Stimulated activated CD8-positive, alpha-beta memory T cell treated with anti-CD3 and anti-CD28 coated beads, Interleukin-15, amount 100 ng/mL, for 4 hours (primary cell): ENCODE measurements at places on chromosomes 6 and 20.

- DNase-seq: no peak
These were observed 244.1 kb downstream of the TFAP2A start for GRCh38 chr6:10170816-10171215.

- DNase-seq: no peak
These were observed 227.6 kb downstream of the HAO1 start for GRCh38 chr20:7712661-7713060.

DNA sequence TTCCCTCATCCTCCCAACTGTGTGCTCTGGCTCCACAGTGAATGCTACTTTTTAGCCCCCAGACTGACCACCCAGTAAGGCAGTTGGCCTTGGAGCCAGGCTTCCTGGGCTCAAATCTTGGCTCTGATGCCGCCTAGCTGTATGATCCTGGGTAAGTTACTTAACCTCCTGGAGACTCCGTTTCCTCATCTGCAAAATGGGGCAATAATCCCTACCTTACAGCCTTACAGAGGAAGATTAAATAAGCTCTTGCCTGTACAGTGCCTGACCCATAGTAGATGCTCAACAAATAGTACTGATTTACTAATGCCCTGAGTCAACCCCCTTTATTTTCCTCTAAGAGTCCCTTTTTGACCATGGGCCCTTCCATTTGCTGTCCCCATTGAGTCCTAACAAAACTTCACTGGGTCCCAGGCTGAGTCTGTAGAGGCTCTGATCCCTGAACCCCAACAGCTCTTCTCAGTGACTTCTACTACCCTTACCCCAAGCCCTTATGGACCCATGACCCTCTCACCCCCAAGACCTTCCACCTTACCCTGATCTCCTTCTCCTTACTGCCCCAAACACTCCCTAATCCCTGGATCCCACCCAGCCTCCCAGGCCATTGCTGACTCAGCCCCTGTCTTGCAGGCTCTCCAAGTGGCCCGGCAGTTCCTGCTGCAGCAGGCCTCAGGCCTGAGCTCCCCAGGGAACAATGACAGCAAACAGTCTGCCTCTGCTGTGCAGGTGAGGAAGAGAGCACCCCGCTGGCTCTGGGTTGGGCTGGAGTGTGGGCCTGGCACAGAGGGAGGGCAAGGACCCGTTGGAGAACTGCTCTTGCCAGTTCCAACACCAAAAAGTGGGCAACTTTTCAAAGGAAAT lies 31.4 kb downstream of the FOXP4 start:
- DNase-seq: no peak

GRCh38 chr6:16648003-16648402 lies 113.3 kb downstream of the ATXN1 start:
- DNase-seq: no peak

DNA sequence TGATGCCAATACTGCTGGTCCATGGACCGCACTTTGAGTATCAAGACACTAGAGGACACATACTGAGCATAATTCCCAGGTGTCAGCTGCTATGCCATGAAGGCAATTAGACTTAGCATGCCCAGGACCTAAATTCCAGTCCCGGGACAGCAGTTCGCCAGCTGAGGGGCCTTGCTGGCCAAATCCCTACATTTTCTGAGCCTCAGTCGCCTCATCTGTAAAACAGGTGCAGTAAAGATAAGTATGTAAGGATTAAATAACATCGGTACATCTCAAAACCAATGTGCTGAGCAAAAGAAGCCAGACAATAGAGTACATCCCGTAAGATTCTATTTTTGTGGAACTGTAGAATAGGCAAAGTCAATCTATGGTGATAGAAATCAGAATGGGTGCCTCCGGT lies 1.0 kb downstream of the BFSP1 start:
- no peak for DNase-seq

DNA sequence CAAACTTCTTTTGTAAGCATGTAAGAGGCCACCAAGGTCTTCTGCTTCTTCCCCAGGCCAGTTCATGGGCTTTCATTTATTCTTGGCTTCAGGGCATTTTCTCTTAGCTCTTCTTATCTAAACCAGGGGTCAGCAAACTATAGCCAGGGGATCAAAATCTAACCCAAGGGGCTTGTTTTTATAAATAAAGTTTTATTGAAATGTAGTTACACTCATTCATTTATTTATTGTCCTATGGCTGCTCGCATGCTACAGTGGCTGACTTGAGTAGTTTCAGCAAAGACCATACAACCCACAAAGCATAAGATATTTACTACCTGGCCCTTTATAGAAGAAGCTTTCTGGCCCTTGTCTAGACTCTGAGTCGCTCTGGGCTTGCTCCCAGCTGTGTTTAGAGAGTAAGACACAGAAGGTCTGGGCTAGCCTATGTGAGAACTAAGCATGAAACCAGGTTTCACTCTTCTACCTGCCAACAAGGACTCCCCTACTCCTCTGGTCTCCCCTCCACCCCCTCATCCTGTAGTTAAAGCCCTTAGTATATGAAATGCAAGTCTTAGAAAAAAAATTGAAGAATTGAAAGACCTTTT lies 43.2 kb downstream of the KHDC1L start:
- DNase-seq: no peak

DNA sequence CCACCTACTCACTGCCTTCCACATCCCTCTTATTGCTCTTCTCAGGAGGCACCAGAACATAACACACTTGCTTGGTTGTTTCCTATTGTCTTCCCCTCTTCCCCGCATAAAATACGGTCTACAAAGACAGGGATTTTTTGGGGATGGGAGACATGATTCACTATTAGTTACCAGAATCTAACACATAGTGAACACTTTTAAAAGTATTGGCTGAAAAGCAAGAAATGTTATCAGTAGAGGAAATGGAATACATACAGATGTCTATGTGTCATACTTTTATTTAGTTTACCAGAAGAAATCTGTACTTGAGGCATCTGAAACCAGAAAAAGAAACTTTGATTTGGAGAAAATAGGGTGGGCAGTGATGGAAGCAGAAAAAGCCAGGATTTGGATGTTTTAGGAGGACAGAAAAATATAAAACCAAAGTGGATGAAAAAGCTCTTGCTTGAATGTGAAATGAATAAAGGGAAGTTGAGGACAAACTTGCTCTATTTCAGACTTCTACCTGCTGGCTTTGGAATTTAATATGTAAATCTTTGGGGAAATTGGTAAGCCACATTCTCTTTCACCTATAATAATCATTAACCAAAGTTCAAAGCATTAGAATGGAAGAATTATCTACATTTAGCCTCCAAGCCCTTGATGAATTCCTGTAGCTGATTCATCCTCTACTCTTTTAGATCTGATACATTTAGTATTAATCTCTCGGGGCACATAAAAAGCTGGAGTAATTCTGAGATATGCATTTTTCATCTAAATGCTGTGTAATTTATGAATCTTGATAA lies 82.6 kb downstream of the DOK5 start:
- DNase-seq: no peak

DNA sequence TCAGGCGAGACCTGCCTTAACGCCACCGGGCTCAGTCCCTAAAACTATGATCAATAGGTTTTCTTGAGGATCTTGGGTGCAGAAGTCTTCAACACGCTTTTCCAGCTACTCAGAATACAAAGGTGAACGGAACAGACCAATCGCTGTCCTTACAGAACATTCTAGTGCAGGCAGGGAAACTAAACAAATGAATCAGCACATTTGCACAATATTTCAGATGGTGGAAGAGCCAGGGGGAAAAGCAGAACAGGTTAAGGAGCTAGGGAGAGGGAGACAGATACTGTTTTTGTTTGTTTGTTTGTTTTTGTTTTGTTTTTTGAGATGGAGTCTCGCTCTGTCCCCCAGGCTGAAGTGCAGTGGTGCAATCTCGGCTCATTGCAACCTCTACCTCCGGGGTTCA lies 271.1 kb downstream of the TFAP2C start:
- DNase-seq: no peak

DNA sequence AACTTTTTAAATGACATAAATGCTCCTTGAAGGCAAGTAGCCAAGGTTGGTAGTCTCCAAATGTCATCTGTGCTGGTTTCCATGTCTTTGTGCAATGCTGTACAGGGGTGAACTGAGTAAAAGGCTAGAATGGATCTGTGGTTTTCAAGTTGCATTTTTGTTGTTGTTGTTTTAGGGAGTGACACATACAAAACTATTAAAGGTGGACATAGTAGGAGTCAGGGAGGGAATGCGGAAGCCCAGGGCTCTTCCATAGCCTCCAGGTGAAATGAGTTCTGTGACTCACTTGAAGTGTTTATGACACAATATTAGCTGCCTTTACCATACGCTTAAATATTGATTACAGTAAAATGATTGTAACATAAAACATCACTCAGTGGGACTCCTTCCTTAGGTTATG lies 22.5 kb upstream of the QKI start:
- DNase-seq: no peak

DNA sequence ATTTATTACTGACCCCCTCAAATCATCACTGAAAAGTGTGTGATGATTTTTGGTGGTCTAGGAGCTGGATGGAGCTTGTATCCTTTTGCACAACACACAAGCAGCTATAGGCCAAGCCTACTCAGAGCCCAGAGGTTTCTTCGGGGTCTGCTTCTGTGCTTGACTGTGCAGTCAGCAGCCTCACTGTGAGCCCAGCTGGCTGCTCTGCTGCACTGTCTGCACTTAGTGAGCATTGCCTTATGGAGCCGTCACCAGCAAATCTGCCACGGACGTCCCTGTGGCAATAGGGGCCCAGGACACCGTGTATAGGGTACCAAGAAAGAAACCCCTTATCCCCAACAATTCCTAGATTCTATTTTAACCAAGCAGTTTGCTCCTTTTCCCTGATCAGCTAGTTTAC lies 38.6 kb upstream of the GMPR start:
- no peak for DNase-seq

GRCh38 chr6:40358473-40359460 lies 228.4 kb downstream of the LRFN2 start:
- no peak for DNase-seq

GRCh38 chr6:7922596-7922995 lies 12.0 kb upstream of the TXNDC5 start:
- DNase-seq: no peak

DNA sequence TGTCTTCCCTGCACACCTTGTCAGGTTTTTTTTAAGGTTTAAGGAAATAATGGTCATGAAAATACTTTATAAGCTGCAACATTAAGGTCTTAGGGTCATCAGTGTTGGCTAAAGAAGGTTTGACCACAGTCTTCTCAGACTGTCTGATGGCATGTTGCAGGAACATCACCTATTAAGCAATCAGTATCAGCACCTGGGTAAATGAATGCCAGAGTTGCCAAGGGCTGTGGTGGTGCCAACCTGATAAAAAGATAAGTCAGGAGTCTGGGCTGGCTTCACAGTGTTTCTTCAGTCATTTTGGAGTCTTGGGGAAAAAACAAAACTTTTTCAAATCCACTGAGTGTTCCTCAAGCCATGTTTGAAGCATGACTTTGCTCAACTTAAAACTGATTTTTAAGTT lies 61.5 kb upstream of the VSTM2L start:
- DNase-seq: no peak

DNA sequence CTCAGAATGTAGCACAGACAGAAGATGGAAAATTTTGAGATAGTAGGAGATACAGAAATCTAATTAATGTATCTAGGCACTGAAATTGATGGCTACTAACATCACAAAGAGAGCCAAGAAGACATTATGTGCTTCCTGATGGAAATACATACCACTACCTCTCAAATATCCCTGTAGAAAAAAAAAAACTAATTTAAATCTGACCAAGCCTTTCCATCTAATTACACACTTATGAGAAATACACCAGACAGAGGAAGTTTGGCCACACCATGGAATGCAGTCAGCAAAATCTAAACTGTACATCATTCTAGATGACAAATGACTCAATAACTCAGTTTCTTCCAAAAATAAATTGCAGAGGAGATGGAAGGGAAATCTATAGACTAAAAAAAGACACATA lies 18.9 kb downstream of the VPS52 start:
- DNase-seq: no peak

DNA sequence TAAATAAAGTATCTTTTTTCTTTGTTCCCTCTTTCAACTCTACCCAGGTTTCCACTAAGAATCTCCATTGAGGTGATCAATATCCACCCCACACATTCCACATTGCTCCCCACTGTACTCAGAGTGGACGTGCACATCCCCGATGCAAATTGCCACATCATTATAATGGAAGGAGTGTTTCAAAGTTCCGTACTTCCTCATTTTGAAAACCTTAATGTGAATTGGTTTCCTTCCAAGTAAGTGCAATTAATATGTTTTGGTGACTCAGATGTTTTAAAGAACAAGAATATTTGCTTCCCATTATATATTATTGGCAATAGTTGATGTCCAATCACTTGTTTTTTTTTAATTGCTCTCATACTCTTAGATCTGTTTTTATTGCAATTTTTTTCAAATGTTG lies 463.6 kb downstream of the HACE1 start:
- no peak for DNase-seq

DNA sequence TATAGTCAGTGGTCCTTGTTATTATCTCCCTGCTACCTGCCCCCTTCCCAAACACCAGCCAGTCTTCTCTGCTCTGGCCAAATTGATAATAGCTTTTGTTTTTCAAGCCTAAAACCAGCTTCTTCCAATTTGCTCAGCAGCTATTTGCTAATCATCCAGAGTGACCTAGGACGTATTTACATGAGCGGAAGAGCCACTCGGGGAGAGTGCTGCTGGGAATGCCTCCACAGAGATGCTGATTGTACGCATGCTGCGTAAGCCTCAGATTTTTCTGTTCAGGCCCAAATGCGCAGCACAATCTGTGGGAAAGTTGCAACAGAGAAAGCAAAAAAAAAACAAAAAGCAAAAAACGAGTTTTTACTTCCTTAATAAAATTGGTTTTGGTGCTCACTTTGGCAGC lies 24.4 kb upstream of the ID1 start:
- DNase-seq: no peak

GRCh38 chr6:40845553-40845952 lies 193.5 kb downstream of the UNC5CL start:
- no peak for DNase-seq

DNA sequence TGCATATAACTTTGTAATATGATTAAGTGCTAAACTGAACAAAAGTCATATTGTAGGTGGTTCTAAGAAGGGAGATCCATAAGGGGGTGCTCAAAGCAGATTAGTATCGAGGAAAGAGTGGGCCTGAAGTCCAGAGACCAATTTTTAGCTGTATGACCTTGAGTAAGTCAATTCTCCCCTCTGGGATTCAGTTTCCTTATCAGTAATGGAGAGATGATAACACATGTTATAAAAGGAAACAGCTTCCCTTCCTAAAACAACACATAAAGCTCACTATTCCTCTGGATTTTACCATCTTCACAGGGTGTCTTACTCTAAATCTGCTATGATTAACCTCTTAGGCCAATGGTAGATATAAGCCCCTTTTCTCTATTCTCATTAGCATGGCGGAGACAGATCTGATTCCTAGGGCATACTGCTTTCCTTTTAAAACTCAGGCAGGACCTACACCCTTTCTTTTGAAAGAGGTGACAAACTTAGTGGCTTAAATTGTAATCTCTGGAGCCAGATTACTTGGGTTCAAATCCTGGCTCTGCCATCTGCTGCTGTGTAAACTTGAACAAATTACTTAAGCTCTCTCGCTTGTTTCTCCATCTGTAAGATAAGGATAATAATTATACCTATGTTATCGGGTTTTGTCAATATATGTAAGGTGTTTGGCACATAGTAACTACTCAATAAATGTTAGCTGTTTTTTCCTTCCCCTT lies 39.5 kb downstream of the ACSS2 start:
- DNase-seq: no peak

GRCh38 chr6:167567142-167568033 lies 242.5 kb downstream of the TTLL2 start:
- DNase-seq: no peak
